ENCODE measurements at places on chromosomes 6 and 20. TPM values are rescaled to one million over a fixed set of nuclear protein-coding genes. Genes with fewer than 3 reads are reported as not detected.

GRCh38 chr6:21262504-21262903 is 331.0 kb upstream of the SOX4 start:
- no peaks in the 10 kb centered on the region for H3K27me3 ChIP-seq
- no peak overlapping the region for H3K27ac ChIP-seq

IER3 gene
- total RNA-seq = 83.8 TPM

ZSCAN12 gene
- total RNA-seq = 1.3 TPM

GRCh38 chr6:159267165-159267564 is 98.0 kb downstream of the FNDC1 start:
- H3K4me1 ChIP-seq = no peaks in the 10 kb centered on the region
- H3K27ac ChIP-seq = no peak overlapping the region
- no peak for DNase-seq
- no peak overlapping the region for H3K4me3 ChIP-seq
- H3K36me3 ChIP-seq = no peaks in the 10 kb centered on the region

TRPC4AP gene
- total RNA-seq = 45.6 TPM

DHX16 gene
- 25.6 TPM for total RNA-seq

Measured in esophagus squamous epithelium (tissue), 5 donors.